ENCODE measurements at places on chromosomes 3 and 15.

DNA sequence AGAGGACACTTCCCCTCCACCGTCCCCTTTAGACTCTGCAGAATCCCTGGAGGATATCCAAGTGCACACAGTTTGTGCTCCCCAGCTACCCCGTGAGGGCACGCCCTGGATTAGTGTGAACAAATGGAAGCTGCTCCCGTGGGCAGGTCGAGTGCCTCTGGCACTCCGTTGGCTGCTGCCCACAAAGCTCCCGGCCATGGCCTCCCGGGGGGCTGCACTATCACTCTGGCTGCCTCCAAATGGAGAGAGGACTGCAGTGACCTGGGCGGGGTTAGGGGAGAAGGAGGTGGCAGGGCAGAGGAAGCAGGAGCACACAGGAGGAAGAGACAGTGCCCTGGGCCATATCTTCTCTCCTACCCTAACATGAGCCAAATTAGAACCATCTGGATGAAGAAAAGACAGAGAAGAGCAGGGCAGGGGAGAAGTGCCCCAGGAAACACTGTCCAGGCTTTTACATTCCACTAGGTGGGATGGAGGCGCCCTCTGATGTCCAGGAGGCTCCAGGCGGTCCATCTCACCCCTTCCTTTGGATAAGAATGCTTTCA lies 29.4 kb upstream of the ACAD9 start:
- no peak for DNase-seq

- DNase-seq, result no peak
Observed at GRCh38 chr3:122186372-122186771, 2.9 kb downstream of the CASR start.

- DNase-seq, result no peak
Observed at GRCh38 chr3:190326361-190326760, 4.1 kb upstream of the CLDN1 start.

- no peak for DNase-seq
Observed at GRCh38 chr15:50083424-50084025, 35.5 kb downstream of the ATP8B4 start.

GRCh38 chr3:43735618-43736017 lies 44.9 kb downstream of the ABHD5 start:
- DNase-seq, result no peak

- no peak for DNase-seq
Observed at GRCh38 chr3:58000306-58001085, 7.7 kb upstream of the FLNB start.

- no peak for DNase-seq
Observed at GRCh38 chr3:135238236-135238830, 443.3 kb downstream of the EPHB1 start.

DNA sequence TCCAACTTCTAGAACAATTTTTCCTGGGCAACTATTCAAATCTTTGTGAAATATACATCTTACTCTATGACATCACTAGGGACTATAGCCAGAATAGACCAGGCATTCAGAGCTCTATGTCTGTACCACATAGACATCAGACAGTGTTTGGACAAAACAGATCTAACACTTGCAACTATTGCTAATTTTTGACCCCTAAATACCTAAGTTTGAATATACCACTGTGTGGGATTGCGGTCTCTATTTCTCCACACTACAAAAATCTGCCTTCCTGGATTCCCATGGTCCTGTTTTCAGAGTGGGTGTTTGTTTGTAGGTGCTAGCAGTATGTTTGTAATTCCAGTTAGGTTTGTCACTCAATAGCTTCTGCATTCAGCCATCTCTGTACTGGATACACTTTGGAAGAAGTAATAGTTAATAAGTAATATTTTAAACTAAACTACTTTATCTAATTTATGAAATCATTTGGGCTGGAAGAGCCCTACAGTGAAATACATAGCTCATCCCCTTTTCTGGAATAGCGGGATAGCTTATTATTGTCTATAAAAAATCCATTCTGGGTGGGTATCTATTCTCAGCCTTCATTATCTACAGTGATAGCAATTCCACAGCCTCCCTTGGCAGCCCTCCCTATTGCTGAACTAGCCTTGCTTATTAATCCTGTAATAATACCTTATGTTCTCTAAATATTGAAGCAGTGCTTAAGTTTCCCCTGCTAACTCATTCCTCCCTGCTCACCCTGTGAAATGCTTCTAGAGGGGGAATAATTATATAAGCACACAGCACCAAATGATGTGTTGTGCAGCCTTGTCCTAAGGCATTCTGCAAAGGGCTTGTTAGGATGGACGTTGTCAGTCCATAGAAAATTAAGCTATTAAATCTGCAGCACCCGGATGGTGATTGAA lies 49.4 kb downstream of the RBMS3 start:
- DNase-seq, result no peak
